ENCODE measurements at places on chromosomes 3 and 15.

DNA sequence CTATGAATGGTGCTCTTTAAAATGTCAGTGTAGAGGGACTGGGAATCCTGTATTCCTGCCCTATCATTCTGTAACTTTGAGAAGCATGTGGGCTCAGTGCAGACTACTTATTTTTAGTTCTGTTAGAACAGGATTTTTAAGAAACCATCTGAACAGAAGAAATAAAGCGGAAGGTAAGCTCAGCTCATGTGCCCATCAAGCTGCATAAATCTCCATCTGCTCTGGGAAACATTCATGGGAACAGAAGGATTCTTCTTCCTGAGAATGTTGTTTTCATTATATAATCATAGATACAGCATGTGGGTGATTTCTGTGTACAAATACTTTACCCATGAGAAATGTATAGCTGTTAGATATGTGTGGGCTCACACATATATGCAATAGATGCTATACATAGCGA is 69.9 kb downstream of the SIDT1 start:
- DNase-seq = no peak

- no peak for DNase-seq
Observed at GRCh38 chr15:44647637-44648036, 15.8 kb downstream of the SPG11 start.

- peak; percentile 71 for DNase-seq
Observed at GRCh38 chr15:76330080-76330680, 6.4 kb upstream of the ISL2 start.

DNA sequence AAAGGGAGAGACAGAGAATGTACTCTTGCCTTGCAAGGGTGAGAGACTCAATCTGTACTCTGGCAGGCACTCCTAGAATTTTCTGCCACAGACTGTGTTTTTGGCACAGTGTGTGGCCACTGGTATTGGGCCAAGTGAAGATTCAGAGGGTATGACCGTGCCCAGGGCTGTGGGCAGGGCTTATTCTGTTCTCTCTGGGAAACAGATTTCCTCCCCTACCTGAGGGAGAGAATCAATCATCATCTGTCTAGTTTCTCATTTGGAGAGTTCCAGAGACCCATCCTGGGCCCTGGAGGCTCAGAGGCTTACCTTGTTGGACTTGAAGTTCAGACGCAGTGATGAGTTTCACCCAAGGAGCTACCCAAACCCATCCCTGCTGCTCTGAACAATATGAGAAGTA is 28.2 kb downstream of the CSTA start:
- no peak for DNase-seq

- no peak for DNase-seq
Observed at GRCh38 chr3:72390841-72391240, 457.4 kb downstream of the SHQ1 start.

DNA sequence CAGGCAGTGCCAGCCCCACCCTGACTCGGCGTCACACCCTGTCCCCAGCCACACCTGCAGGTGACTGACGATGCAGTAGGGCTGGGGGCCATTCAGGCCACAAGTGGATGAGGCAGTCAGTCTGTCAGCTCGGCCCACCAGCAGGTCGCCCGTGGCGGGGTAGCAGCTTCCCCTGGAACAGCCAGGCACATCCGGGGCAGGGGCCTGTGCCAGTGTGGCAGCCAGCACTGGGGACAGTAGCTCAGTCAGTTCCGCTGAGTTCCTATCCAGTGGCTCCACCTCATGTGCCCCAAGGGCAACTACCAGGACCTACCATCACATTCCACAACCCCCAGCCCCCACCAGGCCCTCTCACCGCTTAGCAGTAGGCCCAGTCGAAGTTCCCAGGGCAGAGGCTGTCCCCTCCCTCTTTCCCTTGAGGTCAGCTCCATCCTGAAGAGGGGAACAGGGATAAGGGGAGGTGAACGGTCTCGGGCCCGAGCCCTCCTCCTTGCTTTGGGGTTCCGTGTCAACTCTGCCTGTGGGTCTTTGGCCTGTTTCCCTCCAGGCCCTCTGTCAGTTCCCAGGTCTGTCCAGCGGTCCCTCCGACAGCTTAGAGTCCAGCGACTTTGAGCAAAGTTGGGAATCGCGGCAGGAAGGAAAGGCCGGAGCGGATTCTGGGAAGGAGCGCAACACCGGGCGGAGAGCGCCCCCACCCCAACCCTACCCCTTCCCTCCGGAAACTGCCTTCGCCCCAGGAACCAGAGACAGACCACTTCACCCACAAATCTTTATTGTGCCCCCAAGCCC is at the start of gene LAMB2:
Gene LAMB2 (minus strand): TSS at position 614 of the 789 bp plus-strand sequence. CDS start 183 bp downstream, at position 431.
- DNase-seq = peak; percentile 42

DNA sequence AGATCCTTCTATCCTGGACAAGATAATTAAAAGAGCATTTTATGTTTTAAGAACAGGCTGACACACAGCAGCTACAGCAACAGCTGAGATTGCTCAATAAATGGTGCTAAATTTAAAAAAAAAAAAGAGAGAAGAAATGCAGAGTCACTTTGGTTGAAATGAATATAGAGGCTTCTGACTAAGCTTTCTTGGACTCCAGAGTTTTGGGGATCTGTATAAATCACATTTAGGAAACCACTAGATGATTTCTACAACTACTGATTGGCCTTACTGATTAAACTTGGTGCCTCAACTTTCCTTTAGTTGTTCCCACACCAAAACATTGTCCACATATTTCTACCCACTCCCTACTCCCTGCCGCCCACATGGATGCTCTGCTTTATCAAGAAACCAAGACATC is 132.9 kb upstream of the ZBTB20 start:
- no peak for DNase-seq

DNA sequence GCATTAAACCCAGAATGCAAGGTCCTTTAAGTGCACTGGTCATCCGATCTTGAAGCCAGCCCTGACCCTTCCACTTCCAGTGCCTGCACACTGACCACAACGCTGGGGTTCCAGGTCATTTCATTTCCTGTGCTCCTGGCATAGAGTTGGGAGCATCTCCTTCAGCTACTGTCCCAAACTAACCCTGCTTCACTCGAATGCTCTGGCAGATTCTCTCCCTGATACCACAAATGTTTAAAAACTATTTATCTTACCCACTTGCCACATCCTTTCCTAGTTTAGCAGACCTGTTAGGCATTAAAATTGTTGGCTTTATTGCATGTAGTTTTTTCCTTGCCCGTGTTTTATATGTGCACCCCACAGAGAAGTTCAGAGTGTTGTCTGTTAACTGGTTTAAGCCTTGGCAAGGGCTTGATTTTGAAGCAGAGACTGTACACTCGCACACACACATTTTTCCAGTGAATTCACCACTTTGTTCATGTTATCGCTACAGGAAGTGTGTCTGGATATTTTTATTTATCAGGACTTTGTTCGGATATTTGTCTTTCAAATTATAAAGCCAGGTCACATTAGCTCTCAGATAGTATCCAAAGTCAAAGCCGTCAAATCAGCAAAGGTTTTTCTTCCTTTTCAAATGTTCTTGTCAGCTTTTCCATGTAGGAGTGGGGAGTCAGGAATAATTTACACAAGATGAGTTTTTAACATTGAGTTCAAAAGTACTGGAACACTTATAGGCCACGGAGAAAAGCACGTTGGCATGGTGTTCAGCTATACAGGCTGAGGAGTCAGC is 77.3 kb downstream of the ABI3BP start:
- DNase-seq = no peak

All from A673 (cell line).